Right kidney (tissue), 9 donors: ENCODE measurements at places on chromosomes 16 and 17.
A peak's percentile ranks its signal among the peaks of the same experiment; 100 is the strongest.

DNA sequence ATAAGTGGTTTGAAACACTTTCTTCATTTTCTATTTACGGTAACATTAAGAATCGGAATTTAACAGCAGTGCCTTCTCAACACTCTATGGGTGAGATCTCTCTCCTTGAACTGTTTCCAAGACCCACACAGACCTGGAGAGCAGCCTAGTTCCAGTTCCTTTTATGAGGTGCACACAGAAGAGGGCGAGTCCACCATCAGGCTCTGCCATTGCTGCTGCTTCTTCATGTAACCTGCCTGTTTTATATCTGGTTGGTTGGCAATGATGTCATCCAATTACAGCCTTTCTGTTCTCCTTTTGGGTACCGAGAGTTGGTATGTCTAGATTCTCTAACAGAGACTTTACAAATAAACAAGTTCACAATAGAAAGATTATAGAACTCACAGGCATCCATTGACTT is 225.7 kb downstream of the UTP18 start:
- DNase-seq, result no peak

DNA sequence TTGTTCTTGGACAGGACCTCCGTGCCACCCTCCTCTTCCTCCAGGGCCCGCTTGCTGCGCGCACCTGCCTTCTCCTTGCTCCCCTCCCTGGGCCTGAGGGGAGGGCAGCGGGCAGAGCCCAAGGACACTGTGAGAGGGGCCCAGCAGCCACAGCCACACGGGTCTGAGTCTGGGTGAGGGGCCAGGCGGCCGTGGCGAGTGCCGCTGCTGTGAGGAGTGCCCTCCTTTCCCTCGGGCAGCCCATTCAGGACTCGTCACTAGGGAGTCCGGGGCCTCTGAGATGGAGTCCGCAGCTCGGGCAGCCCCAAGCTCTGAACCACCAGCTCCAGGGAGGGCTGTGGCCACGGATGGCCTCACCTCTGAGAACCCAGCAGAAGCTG is 5.6 kb downstream of the DUS1L start:
- no peak for DNase-seq

GRCh38 chr17:45987706-45988105 is 11.3 kb upstream of the STH start:
- DNase-seq, result no peak

GRCh38 chr16:70767377-70768202 is 33.4 kb downstream of the VAC14 start:
- no peak for DNase-seq

DNA sequence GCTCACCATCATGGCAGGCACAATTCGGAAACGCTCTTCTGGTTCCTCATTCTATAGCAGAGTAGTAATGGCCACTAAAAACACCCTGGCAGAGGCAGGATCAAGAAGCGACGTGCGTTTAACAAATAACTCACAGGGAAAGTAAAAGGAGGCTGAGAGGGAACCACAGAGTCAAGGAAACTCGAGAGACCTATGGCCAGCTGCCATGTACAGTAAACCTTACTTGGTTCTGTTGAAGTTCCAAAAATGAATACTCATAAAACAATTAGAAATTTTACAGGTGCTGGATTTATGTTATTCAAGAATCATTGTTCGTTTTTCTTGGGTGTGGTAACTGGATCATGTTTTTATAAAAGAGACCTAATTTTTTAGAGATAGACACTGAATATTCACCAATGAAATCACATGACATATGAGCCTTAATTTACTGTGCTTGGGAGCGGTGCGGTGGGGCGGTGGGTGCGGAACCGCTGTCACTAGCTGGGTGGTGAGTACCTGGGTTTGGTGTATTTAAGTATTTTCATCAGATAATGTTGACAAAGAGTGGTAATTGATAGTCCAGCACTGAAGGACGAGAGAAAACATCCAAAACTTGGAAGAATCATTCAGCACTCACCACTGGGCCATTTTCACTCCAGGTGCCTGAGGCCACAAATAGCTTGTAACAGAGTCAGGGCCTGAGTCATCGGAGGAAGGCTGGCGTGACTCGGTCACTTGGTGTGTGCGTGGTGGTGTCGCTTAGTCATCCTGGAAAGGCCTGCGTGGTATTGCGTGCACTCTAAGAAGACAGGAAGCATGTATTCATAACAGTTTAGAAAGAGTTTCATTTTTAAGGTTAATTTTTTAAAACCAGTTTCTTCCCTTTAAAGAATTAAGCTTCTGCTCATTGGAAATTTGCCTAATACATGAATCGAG is 135.4 kb upstream of the CHMP6 start:
- no peak for DNase-seq

DNA sequence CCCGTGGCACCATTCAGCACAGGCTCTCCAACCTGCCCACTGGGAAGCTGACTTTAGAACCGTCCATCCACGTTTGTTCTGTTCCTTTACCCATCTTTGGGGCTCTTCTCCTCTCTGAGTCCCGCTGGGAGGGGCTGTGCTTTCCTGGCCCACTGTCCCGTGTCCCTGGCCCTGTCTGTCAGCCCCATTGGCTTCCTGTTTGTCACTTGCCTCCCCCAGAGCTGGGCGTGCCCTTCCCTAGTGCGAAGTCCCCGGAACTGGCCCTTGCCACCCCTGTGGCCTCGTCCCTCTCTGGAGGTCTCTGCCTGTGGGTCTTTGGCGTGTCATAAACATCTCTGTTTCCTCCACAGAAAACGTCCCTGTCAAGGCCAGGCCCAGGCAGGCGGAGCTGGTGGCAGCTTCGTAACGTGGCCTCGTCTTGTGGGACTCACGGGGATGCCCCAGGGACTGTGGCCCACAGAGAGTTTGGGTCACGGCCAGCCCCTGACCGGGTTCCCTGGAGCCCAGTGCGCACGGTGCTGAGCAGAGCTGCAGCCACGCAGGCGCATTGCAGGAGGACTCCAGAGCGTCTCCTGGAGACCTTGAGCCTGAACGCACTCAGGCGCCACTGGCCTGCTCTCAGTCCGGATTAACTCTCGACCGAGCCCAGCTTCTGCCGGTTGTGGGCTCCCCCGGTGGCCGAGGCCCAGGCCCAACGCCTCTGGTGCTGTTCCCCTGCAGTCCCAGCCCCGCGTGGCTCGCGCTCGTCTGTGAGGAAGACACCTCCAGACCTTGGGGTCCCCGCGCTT is 7.3 kb downstream of the CHMP6 start:
- no peak for DNase-seq

DNA sequence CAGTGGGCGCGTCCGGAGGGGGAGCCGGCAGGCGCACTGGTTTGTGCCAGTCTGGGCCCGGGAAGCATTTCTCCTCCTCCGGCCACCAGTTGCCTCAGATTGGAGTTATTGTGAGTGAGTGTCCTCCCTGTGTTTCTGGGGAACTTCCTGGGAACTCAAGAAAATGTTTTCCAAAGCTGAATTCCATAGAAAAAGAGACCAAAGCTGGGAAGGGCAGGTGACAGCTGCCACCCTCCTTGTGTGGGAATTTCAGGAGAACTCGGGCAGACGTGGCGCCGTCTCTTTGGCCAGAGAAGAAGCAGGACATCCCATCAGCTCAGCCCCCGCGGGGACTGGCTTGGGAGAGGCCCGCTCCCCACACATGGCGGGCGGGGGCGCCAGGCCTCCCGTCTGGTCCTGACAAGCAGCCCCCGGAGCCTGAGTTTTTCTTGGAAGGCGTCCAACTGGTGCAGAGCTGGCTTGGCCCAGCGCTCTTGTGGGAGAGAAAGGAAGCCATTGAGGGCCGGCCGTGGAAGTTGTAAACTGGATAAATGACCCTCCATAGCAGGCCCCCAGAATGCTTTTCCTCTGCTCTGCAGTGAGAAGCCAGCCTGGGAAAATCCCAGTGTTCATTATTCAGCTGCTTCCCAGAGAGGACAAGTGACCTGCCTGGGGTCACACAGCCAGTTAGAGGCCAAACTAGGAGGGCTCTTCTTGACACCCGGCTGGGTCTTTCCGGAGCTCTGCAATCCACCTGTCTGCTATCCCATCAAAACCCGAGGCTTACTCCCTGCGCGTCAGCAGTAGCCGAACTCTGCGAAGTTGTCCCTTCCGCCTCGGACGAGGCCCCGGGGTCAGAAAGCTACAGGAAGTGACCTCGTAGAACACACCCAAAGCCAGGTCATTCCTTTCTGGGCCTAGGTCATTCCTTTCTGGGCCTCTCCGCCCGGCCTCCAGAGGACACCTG is 39.2 kb upstream of the GSE1 start:
- DNase-seq, result peak; percentile 87

GRCh38 chr17:8048236-8048635 is 9.4 kb downstream of the ALOX15B start:
- DNase-seq, result no peak

DNA sequence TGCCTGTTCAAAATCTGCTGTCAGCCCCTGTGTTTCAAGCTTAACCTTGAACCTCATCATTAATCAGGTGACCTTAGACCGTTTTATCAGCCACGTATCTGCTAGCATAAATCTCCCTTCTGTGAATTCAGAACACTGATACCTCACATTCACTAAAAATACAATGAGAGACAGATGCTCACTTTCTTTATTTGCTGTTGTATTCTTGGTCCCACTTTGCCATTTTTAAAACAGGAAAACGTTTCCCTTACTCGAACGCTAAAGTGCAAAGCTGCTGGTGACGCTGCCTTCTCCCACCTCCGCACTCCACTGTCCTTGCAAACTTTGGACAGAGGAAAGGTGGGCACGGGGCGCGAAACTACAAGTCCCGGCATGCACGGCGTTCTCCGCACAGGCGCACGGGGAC is 220 bp upstream of the ARHGAP44 start:
- DNase-seq, result no peak

DNA sequence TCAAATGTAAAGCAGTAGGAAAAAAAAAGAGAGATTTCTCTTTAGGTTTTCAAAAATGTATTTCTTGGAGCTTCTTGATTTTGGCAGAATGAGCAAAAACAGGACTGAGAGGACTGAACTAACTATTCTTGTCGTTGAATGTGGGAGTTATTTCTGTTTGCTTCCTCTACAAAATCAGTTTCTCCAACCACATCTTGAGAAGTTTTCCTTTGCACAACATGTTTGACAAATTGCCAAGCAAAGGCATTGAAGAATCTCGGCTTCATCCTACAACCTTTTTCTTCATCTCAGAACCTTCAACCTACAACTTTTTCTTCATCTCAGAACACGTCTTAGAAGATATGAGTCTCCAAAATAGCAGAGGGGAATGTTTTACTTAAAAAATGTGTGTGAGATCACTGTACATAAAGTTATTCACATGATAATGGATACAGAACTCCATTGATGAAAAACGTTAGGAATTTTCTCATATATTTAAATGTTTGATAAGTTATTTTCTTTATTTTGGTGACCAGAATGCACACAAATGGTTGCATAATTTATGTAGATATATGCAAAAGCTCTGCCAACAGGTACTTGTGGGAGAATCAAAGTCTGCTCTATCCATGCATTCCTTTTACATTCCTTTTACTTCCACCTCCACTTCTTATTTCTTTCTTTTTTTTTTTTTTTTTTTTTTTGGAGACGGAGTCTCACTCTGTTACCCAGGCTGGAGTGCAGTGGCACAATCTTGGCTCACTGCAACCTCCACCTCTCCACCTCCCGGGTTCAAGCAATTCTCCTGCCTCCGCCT is 370.0 kb downstream of the KCNJ2 start:
- DNase-seq, result no peak

DNA sequence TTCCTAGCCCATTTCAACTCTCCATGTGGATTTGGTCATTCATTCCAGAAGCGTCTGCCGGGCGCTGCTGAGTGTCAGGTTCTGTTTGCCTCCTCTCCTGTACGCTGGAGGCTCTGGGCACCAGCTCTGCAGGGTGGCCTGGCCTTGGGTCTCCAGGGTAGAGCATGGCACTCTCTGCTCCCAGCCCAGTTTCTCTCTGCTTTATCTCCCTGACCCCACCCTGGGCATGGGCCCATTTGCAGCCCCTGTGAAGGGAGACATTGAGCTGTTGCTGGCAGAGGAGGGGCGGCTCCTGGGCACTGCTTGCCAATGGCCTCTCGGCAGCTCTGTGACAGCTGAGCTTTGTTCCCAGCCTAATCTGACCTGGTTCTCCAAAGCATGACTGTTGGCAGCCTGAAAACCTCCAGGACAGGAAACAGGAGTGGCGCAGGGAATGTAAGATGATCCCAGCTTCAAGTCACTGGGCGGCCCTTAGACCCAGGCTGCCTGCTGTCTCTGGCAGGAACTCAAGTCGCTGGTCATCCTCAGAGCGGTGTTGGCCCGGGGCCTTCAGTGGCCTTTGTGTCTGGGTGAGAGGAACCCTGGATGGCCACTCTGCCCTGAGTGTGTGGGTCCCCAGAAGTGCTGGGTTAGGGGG is 146.8 kb downstream of the SEC14L1 start:
- peak; percentile 65 for DNase-seq

DNA sequence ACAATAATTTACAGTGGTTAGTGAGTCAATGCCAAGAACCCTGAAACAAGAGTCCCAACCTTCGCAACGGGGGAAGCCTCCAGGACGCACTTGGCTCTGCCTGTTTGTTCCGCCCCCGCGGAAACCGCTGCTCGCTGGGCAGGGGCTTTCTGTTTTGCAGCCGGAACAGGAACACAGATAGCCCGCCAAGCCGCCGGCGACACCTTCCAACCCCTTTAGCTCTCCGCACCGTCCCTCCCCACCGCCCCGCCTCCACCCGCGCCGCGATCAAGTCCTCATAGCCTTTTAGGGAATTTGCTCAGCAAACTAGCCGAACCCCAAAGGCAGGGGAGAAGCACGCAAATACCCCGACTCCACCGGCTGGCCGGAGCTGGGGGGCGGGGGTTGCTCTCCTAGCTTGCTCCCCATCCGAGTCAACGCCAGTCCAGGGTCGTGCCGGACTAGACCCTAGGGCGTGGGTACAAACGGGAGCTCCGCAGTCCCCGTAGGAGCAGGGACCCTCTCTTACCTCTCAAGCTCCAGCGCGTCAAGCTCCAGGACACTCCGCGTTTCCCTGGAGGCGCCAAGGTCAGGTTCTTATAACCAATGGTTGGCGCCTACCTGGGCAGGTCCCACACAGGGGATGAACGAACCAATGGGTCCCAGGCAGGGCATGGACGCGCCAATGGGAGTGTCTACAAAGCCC is at the start of gene SLFN13:
Gene SLFN13, minus strand, starts transcription at position 553 of the 685 bp plus-strand sequence. CDS start 3,086 bp downstream, outside the sequence.
- peak; percentile 70 for DNase-seq

DNA sequence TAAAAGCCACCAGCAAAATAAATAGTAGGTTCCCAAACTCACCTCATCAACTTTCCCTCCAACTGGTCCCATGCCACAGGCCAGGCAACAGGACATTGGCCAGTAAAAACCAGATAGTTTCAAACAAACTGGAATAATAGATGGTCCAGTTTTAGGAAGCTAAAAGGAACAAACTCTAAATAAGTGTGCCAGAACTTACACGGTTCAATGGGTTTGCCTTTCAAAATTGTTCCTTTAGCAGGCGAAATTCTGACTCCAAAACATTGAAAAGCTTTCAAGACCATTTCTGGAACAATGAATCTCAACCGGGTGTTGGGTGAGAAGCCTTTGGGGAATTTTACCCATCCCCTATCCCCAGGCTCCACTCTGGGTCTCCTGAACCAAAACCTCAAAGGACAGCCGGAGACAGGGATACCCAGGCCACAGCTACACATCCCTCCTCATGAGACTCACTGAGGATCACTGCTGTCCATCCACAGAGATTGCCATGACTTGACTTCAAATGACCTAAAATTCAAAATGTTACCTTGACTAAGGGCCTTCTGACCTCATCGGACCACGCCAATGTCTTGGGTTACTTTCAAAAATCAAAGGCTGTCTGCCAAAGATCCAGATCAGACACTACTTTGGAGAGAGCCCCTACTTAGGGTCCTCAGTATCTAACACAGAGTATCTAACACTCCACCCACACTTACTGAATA is 13.0 kb downstream of the AXIN2 start:
- no peak for DNase-seq

- DNase-seq, result no peak
Observed at GRCh38 chr16:82182266-82183003, 12.4 kb upstream of the MPHOSPH6 start.

- no peak for DNase-seq
Observed at GRCh38 chr17:34565713-34566112, 13.7 kb upstream of the TMEM132E start.
